ENCODE measurements at places on chromosomes 1 and 21. TPM values are rescaled to one million over a fixed set of nuclear protein-coding genes. Genes with fewer than 3 reads are reported as not detected.

Gene CFAP141
- polyA plus RNA-seq, result not detected

GRCh38 chr1:18240906-18241305, 133.3 kb downstream of the IGSF21 start:
- DNase-seq, result no peak

GRCh38 chr1:46001081-46001785, 131.2 kb downstream of the PIK3R3 start:
- no peak for DNase-seq

DNA sequence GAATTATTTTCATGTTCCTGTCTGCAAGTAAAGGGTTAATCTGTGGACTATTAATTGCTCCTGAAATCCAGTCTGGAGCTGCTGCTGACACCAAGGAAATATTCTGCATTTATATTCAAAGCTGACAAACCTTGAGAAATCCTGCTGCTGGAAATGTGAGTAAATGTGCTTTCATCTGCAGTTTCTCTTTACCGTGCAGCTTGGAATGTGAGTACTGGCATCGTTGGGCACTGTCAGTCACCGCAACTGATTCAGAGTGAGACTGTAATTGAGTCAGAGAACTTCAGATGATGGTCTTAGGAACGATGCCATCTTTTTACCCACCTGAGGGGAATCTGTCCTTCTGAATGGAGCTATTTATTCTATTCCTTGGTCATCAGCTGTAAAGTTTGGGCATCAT, 420.6 kb downstream of the SIPA1L2 start:
- no peak for DNase-seq

Gene NBPF6
- not detected for polyA plus RNA-seq

Gene VSIG8
- 0.17 TPM for polyA plus RNA-seq

Gene NPHS2
- polyA plus RNA-seq, result 420 TPM

- DNase-seq, result no peak
These were observed 125.2 kb downstream of the MAST2 start for GRCh38 chr1:45928486-45929205.

Gene SLC26A9
- 0.20 TPM for polyA plus RNA-seq

- DNase-seq, result no peak
These were observed 27.9 kb downstream of the LMO4 start for GRCh38 chr1:87356591-87356990.

Gene S100A14
- 16.8 TPM for polyA plus RNA-seq

Data from left kidney (tissue), 8 donors.